ENCODE measurements at places on chromosomes 4 and X.

DNA sequence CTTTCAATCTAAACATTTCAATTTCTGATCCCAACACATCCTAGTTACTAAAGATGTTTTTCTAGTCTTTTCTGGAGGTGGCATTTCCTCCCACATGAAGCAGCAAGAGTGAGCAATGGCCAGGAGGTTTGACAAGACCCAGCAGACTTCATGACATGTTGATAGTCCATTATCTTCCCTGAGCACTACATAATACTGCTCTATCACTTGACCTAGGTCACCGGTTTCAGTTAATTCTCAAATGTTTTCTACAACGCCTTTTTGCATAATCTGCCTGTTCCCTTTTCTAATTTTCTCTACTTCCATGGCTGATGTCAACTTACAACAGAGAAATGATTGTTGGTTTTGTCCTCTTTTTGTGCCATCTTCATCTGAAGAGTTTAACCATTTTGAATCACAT lies 62.0 kb upstream of the GPRIN3 start:
- no peak for DNase-seq

GRCh38 chr4:153079857-153080391 lies 124.3 kb upstream of the TRIM2 start:
- DNase-seq, result no peak

GRCh38 chr4:150382028-150382427 lies 199.9 kb upstream of the MAB21L2 start:
- DNase-seq, result no peak

GRCh38 chrX:96464880-96465558 lies 219.6 kb upstream of the DIAPH2 start:
- DNase-seq, result no peak

GRCh38 chr4:174702979-174703478 lies 126.0 kb downstream of the GLRA3 start:
- no peak for DNase-seq

GRCh38 chr4:57265831-57266582 lies 155.8 kb upstream of the IGFBP7 start:
- DNase-seq, result no peak

DNA sequence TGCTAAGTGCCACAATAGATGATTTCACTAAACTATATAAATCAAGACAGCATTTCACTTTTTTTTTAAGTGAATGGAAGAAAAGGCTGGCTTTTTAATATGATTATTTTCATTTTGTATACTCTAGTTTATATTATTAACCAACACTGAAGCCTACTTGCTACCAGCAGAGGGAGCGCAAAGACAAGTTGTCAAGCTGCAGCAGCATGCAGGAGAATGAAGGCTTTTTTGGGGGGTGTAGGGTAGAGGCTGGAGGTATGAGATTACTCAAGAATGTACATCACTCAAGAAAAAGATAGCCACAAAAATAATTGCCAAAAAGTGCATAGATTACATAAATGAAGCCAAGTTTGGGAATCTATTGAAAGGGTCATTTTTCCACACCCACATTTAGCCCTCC lies 519.5 kb downstream of the FGF13 start:
- no peak for DNase-seq

- no peak for DNase-seq
Measured at GRCh38 chr4:180828455-180829018, 1414.7 kb upstream of the TENM3 start.

GRCh38 chr4:27278615-27279375 lies 418.2 kb downstream of the STIM2 start:
- no peak for DNase-seq

DNA sequence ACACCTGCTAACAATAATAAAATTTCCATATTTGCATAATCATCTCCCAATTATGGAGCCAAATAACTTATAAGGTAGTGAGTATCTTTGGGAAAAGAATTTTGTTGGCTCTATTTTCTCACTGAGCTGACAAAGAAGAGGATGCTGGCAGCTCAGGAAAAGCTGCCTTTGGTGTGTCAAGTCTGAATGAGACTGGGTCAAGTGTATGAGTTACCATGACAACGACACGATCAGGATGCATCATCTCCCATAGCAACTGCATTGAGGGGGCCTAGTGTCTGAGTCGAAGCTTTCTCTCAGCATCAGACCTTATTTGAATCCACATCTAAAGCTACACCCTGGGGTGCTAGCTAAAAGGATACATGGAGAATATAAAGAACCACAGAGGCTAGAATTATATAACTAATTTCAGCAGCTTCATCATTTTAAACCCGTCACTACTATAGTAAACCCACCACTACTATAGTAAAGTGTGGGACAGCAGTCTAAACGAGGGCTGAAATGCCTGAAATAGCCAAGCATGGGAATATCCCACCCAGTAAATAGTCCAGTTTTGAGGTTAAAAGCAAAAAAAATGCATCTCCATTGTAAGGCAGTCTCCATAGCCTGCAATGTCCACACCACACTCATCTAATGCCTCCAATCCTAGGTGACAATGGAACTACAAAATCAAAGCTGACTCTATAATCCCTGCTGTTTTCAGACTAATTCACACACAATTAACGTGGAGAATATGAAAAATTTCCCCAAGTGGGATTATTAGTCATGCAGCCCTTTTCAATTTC lies 16.0 kb downstream of the GSPT2 start:
- DNase-seq, result no peak

GRCh38 chrX:39470588-39471407 lies 627.0 kb downstream of the BCOR start:
- no peak for DNase-seq

GRCh38 chr4:166491635-166492034 lies 618.6 kb downstream of the TLL1 start:
- no peak for DNase-seq

DNA sequence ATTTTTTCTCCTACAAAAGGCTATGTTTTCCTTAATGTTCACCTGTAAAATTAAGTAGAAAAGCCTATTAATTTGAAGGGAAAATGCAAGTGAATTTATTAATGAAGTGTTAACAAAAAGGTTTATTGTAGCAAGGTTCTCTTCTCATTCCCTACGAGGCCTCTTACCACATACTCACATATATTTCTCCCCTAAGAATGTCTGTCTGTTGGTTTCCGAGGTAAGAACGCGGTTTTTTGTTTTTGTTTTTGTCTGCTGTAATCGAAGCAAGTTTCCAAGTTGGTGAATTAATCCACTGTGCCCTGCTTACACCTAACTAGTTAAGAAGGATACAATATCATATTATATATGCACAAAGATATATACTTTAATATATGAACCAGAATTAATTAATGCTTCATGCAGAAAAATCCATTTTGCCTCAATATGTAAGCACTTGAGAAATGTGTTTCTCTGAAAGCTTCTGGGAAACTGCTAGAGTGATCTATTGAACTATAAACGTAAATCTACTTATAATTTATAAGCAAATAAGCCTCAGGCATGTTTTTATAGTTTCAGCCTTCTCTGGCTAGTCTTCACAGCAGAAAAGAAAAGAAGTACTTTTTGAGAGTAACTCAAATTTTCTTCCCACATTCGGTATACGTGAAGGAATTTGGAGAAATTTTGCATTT lies 120.8 kb downstream of the EGF start:
- no peak for DNase-seq

DNA sequence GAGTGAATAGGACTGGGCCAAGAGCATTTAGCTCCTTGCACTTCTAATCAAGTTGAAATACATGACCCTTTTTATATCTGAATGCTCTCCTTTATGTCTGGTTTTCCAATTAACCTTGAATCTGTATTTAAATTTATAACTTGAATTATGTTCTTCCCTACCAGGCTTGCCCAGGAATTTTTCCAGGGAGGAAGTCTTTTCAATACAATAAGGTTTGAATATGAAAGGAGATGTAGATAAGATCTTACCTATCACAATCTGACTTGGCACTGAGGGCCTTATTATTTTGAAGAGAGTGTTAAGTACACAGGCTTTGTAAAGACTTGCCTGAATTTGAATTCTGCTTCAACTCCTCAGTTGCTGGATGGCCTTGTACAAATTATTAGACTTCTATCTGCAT lies 555.7 kb downstream of the PCDH7 start:
- DNase-seq, result no peak

GRCh38 chrX:74346088-74346487 lies 42.1 kb downstream of the ZCCHC13 start:
- DNase-seq, result no peak

DNA sequence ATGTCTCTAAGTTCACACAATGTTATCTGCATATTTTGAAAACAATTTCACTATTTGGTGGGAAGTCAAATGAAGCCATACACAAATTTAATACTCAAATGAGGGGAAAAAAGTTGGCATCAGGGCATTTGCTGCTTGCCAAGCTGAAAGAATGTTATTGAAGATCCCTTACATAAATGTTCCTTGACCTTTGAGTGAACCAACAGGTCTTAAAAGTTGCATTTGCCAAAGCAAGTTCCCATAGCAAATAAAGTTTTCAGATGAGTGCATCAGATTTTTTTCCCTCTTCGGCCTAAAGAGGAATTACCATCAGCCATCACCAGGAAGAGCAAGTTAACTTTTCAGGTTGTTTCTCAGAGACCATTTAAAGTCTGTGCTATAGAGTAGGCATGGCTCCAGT lies 115.9 kb downstream of the COX18 start:
- no peak for DNase-seq

DNA sequence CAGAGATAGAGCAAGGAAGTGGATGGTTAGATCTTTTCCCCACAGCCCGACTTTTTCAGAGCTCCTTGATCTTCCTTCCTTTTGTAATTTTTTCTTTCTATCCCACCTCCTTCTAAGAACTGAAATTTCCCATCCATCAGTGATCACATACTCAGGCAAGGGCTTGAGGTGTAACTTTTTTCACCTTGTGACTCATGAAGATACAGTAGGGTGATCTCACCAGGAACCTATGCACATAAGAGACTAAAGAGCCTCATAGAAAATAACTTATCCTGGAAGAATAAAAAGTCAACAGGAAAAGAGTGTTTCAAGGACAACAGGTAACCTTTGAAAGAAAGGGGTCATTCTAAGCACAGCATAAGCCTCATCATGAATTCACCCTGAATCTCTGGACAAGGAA lies 131.2 kb upstream of the HCCS start:
- DNase-seq, result no peak

GRCh38 chrX:43703211-43703791 lies 47.2 kb downstream of the MAOA start:
- DNase-seq, result no peak

- DNase-seq, result no peak
Measured at GRCh38 chr4:154464654-154465053, 26.9 kb downstream of the DCHS2 start.

DNA sequence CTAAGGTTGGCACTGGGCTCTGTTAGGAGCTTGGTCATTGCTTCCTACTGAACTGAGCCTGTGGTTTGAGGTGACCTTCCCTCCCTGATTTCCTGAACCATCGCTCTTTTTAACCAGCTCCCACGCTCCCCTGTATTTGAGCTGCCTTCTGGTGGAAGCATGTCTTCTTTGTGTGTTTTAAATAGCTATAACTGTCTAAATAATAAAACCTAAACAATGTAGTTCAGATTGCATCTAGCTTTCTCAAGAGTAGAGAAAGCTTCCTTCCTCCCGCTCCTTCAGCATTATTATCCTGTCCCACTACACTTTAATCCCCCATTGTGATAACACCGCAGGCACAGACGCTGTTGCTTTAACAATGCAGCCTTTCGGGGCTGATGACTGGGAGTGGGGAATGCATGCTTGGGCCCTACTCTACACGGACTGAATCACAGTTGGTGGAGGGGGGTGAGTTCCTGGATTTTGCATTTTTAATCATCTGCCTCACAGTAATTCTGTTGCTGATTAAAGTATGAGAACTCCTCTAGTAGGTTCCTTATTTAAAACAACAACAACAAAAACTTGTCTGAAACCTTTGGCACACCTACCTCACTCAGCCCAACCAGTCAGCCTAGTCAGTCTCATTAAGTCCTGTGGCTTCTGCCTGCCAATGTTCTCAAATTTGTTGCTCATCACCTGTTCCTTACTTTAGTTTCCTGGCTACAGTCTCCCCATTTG lies 6.6 kb downstream of the SMS start:
- no peak for DNase-seq

DNA sequence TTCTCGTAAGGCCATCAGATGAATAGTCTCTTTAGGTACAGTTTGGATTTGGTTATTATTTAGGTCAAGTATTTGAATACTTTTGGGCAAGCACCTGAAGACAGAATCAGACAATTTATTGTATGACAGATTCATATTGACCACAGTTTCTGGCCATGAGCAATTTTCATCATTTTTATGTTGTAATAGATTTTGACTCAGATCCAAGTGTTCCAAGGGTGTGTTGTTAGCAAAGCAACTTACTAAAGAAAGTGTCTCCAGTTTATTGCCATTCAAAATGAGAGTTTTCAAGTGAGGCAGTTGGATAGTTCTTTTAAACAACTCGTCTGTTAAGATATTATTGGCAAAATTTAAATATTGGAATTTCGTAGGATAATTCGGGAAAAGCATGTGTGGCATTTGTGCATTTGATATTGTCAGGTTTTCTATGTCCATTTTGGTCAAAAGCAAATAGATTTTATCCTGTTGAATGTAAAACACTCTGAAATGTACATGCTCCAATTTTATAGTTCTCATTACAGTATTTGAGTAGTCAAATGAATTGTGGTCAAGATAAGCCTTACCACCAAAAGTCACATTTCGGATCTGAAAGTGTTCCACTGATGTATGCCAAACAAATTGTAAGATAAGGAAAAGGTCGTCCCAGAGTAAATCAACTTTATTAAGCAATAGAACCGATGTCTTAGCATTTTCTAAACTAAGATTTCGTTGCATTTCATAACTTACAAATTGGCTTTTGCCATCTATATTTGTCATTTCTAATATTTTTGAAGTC lies 8.4 kb downstream of the TLR10 start:
- DNase-seq, result no peak

- DNase-seq, result no peak
Measured at GRCh38 chr4:47484168-47484567, 907 bp upstream of the ATP10D start.

GRCh38 chr4:159534655-159535054 lies 431.8 kb downstream of the RAPGEF2 start:
- DNase-seq, result no peak

DNA sequence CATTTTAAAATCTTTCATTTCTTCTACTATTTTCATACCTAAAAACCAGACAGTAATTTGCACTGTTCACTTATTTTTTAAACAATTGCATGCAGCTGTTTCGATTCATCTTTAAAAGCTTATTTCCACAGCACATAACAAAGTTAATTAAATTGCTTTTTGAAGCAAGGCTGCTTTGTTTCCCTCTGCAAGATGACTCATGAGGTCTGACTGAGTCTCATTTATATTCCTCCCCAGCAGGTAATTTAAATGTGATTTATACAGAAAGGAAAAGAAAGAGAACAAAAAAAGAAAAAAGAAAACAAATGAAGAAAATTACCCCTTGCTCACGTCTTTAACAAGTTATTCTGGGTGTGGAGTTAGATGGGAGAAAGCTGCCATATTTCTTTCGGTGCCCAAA lies 22.8 kb downstream of the VMA21 start:
- DNase-seq, result no peak

- DNase-seq, result no peak
Measured at GRCh38 chr4:108703370-108703769, 53.0 kb downstream of the OSTC start.

- peak; percentile 16 for DNase-seq
Measured at GRCh38 chrX:150587585-150588503, 19.4 kb downstream of the MTM1 start.

- DNase-seq, result no peak
Measured at GRCh38 chrX:39260965-39261364, 459.7 kb downstream of the MID1IP1 start.

- DNase-seq, result no peak
Measured at GRCh38 chr4:177356921-177357320, 47.2 kb downstream of the NEIL3 start.

GRCh38 chrX:39580043-39580442 lies 517.7 kb downstream of the BCOR start:
- DNase-seq, result no peak
